ENCODE measurements at places on chromosomes 3 and 15. TPM values are rescaled to one million over a fixed set of nuclear protein-coding genes. Genes with fewer than 3 reads are reported as not detected.

GRCh38 chr3:27521179-27521871, 37.1 kb upstream of the SLC4A7 start:
- no peak overlapping the region for H3K27ac ChIP-seq
- DNase-seq: no peak
- H3K36me3 ChIP-seq: no peaks in the 10 kb centered on the region

- H3K4me1 ChIP-seq: peaks cover 52% of the 10 kb centered on the region
- peak overlapping the region; percentile 14 for H3K27ac ChIP-seq
- H3K27me3 ChIP-seq: no peaks in the 10 kb centered on the region
- H3K4me3 ChIP-seq: no peak overlapping the region
- peaks cover 1% of the 10 kb centered on the region for H3K36me3 ChIP-seq
These were observed 136.8 kb downstream of the TBL1XR1 start for GRCh38 chr3:177060492-177060891.

- H3K27me3 ChIP-seq: no peaks in the 10 kb centered on the region
- H3K4me1 ChIP-seq: peaks cover 9% of the 10 kb centered on the region
- DNase-seq: no peak
- peak overlapping the region; percentile 90 for H3K27ac ChIP-seq
These were observed 34.4 kb downstream of the B3GNT5 start for GRCh38 chr3:183287301-183287971.

DNA sequence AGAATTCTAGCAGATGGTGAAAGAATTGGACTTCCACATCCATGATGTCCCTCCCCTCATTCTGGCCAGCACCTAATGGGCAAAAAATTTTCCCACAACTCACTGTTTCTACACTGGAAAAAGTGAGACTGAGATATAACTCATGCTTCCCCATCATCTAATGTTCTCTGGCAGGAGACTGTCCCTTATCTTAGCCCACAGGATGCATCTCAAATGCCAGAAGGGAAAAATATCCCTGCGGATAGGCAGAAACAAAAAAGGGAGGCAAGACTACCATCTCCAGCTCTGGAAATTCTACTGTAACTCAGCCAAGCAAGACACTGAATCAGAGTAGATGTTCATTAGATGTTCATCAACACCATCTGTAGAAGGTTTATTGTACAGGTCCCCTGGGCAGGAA, 58.6 kb downstream of the DLG1 start:
- no peaks in the 10 kb centered on the region for H3K27me3 ChIP-seq
- DNase-seq: no peak
- peaks cover 34% of the 10 kb centered on the region for H3K36me3 ChIP-seq
- H3K4me3 ChIP-seq: no peak overlapping the region
- no peak overlapping the region for H3K27ac ChIP-seq

DNA sequence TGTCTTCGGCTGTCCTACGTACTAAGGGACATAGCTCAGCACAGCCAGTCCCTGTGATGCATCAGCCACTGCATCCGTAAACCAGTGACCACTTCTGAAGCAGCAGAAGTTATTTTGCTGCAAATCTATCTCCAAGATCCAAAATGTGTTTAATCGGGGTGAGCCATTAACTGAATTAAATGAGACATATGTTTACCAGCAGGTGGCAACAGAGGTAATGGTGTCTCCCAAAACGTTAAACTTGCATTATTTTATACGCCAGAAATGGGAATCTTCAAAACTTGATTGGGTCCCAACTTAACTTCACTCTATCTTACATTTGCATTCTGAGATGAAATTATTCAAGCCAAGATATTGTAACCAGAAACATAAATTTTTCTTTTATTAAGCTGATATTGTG, 75.3 kb upstream of the BOC start:
- H3K27ac ChIP-seq: no peak overlapping the region
- no peak for DNase-seq
- H3K27me3 ChIP-seq: peaks cover 2% of the 10 kb centered on the region
- no peak overlapping the region for H3K4me3 ChIP-seq

DNA sequence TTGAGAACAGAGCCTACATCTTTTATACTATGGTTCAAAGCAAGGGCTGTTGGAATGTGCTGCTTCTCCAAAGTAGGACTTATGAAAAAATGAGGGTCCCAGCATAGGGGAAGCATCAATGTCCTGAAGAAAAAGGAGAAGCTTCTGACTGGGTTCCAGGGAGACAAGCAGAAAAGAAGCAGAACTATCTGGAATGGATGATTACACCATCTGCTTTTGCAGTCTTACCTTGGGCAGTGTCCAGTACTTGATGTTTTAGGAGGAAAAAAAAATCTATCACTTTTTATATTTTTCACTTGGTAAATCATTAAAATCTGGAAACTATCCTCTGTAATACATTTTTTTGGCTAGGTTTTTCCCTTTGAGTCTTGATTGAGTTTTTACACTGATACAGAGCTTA, 57.9 kb upstream of the DPH6 start:
- H3K36me3 ChIP-seq: no peaks in the 10 kb centered on the region
- no peak for DNase-seq
- no peak overlapping the region for H3K27ac ChIP-seq
- H3K4me3 ChIP-seq: no peak overlapping the region

CSPG4 gene
- not detected for total RNA-seq

DNA sequence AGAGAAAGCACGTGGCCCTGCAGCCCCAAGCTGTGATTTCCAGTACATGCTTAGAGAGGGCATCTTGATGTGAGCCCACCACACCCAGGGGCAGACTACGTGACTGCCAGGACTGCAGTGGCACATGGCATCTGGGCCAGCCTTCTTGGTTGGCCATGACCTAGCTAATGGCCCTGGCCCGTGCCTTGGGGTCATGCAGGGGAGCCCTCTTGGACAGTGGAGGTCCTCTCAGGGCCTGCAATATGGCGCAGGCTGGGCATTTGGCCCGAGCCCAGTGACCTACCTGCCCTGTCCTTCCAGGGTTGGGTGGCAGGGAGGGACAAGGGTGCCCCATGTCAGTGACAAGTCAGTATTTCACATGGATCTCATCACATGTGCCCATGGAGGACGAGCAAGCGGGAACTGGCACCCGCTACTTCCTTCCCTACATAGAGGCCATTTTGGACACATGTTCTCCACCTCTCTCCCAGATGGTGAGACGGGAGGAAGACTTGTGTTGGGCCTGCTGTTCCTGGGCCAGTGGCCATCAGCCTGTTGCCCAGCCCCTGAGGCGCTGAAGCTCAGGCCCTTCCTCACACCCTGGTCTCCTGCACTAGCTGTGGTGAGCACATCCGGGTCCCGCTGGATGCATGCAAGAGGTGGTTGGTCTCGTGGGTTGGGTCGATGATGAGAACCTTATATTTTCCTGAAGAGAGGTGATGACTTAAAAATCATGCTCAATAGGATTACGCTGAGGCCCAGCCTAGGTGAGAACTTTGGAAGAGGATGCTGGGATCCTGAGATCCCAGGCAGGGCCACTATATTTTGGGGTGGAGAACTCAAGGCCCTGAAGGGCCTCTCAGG, 195.6 kb downstream of the UBE3A start:
- no peaks in the 10 kb centered on the region for H3K4me1 ChIP-seq
- no peak overlapping the region for H3K27ac ChIP-seq
- no peaks in the 10 kb centered on the region for H3K36me3 ChIP-seq
- H3K4me3 ChIP-seq: no peak overlapping the region

NMB gene
- 2.2 TPM for total RNA-seq

DNA sequence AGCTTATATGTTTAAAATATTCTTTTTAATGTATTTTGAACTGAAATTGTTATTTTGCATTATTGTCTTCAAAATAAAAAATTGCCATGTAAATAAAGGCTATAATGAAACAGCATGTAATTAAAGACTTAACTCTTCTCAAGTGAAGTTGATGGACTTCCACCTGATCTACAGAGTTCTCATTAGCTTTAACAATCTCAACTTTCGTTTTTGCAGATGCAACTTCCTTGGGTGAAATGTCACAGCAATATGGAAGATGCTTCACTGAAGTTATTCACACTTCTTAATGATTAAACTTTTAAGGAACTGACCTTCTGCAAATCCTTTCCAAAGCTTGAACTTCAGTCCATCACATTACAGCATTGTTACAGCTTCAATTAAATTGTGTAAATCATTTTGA, 63.6 kb downstream of the OSTN start:
- no peaks in the 10 kb centered on the region for H3K4me1 ChIP-seq
- DNase-seq: no peak
- no peaks in the 10 kb centered on the region for H3K27me3 ChIP-seq
- H3K4me3 ChIP-seq: no peak overlapping the region
- H3K36me3 ChIP-seq: no peaks in the 10 kb centered on the region

DNA sequence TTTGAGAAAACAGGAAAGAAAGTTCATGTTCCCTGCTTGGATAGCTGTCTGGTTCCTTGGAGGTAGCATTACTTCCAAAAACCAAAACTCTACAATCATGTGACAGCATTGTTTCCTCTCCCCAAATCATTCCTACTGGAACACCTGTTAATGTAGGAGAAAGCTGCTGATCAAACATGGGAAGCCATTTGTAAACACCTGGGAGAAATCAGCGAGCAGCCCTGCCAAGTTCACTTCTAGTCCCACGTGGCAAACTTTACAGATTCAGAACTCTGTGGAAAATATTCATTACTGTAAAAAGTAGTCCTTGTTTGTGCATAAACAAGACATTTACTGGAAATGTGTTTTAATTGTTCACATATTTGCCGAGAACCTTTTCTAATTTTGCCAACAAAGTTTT, 275.5 kb upstream of the AZI2 start:
- no peak for DNase-seq
- H3K4me1 ChIP-seq: no peaks in the 10 kb centered on the region
- no peak overlapping the region for H3K27ac ChIP-seq
- H3K27me3 ChIP-seq: no peaks in the 10 kb centered on the region

DNA sequence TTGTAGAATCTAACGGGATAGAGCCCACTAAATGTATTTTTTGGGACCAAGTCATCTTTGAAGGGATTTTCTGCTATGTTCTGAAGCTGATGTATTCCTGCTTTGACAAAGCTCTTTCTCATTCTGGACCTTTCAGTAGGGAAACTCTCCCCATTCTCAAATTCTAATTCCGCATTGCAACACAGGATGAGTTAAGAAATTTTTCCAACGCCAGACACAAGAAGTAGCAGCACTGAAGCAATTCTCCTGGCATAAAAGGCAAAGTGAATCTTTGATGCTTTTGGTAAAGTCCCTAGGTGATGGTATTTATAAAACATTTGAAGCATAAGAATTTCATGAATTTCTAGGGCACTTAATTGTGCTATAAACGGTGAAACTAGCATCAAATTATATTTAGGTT, 76.8 kb downstream of the ZPLD1 start:
- H3K27me3 ChIP-seq: peaks cover 2% of the 10 kb centered on the region
- H3K36me3 ChIP-seq: no peaks in the 10 kb centered on the region
- no peak for DNase-seq
- no peaks in the 10 kb centered on the region for H3K4me1 ChIP-seq
- no peak overlapping the region for H3K27ac ChIP-seq
- no peak overlapping the region for H3K4me3 ChIP-seq

VILL gene
- total RNA-seq: 24.0 TPM

DNA sequence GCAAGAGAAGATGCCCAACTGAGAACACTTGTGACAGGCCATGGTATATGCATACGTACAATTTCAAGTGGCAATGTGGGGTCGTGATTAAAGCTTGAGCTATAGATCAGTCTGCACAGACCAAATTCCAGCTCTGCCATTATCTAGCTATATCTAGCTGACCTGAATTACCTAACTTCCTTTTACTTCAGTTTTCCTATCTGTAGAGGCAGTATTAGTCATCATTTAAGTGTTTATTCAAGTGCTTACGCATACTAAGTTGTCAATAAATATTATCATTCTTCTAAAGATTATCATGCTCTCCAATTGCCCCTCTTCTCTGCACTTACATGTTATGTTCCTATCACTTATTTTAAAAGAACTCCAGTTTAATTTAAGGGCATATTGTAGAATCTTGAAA, 87.9 kb downstream of the ARPP21 start:
- no peak for DNase-seq
- no peaks in the 10 kb centered on the region for H3K36me3 ChIP-seq
- no peak overlapping the region for H3K4me3 ChIP-seq
- no peak overlapping the region for H3K27ac ChIP-seq

MON1A gene
- total RNA-seq: 4.7 TPM

TMCC1 gene
- total RNA-seq: 29.2 TPM

- no peak overlapping the region for H3K4me3 ChIP-seq
- peaks cover 24% of the 10 kb centered on the region for H3K4me1 ChIP-seq
- no peaks in the 10 kb centered on the region for H3K36me3 ChIP-seq
- H3K27ac ChIP-seq: no peak overlapping the region
These were observed 94.9 kb downstream of the AKAP13 start for GRCh38 chr15:85475317-85475701.

DNA sequence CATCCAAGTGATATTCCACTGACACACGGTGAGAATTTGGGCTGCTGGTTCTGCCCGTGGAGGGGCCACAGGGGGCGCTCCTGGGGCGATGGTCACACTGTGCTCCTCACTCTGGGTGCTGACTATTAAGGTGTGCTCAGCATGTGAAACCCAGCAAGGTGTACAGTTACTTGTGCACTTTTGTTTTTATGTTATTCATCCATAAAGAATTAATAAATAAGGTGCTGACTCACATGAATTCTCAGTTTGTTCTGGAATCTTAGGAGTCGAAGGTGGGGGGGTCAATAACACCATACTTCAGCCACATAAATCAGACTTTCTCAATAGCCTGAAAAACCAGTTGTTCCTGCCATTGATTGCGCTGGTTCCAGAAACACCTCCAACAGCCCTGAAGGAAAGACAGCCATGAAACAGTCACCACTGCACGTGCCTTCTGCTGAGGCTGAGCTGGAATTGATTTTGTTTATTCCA, 53.5 kb upstream of the SPATA12 start:
- H3K27ac ChIP-seq: no peak overlapping the region
- no peak overlapping the region for H3K4me3 ChIP-seq
- no peaks in the 10 kb centered on the region for H3K4me1 ChIP-seq
- peaks cover 2% of the 10 kb centered on the region for H3K27me3 ChIP-seq
- DNase-seq: no peak

CACNA1D gene
- total RNA-seq: 0.44 TPM

DNA sequence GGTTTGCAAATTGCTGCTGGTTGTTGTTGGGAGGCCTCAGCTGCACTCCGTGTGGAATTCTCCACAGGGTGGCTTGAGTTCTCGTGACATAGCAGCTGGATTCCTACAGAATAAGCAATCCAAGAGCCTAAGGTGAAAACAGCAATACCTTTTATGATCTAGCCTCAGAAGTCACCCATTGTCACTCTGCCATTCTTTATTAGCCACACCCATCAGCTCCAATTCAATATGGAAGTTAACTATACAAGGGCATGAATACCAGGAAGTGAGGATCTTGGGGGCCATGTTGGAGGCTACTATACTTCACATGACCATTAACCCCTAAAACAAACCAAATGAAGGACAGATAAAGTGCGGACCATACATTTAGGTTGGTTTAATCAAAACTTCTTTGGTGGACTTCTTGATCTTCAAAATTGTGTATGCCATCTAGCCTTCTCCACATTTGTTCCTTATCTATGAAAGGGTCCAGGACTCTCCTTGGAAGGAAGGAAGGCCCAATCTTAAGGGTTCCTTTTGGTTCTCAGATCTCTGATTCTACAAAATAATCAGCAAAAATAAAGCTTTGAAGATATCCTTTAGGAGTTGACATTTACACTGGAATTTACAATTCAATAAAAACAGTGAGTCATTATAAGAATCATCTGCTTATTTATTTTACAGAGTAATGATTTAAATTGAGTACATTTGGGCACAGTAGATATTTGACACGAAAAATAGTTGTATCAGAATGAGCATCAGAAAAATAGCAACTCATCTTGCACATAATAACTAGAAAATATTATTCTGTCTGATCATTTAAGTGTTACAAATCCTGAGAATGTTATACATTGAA, 21.5 kb downstream of the CIAO2A start:
- H3K27ac ChIP-seq: no peak overlapping the region
- no peak overlapping the region for H3K4me3 ChIP-seq
- H3K36me3 ChIP-seq: peaks cover 31% of the 10 kb centered on the region
- DNase-seq: no peak
- peaks cover 4% of the 10 kb centered on the region for H3K4me1 ChIP-seq

Measured in CD4-positive, CD25-positive, alpha-beta regulatory T cell (primary cell).